ENCODE measurements at places on chromosomes 7 and 10.

DNA sequence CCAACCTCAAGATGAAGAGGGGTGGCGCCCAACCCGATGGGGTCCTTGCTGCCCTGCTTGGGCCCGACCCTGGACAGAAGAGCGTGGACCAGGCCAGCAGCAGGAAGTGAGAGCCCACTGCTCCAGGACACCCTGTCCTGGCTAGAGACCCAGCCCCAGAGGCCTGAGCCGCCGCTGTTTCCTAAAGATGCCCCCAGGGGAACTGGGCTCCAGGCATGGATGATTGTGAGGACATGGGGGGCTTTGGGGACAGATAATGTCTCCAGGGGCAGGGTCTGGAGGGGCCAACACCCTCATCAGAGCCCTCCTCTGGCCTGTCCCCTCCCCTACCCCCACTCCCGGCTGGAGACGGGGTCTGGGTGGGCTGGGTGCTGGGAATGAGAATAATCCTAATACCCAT, 71.7 kb downstream of the MYL10 start:
- no peak for DNase-seq

- DNase-seq, result no peak
Measured at GRCh38 chr10:67487199-67487598, 208.8 kb downstream of the CTNNA3 start.

DNA sequence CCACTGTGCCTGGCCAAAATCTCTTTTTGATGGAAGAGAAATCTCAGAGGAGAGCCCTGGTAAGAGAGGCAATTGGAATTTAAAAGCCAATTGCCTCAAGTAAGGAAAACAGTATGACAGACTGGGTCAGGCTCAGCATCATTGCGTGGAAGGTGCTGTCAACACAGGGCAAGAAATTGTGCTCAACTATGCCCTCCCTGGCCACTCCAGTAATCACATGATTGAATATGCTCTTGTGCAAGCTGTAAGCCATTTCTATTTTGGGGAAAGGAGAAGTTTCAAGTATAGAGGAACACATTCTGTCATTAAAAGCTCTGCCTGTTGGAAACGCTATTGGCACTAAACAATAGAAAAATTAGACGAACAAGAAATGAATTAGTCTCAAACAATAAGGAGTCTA, 1127.7 kb downstream of the REEP3 start:
- no peak for DNase-seq

- no peak for DNase-seq
Measured at GRCh38 chr10:86595496-86595895, 58.9 kb upstream of the OPN4 start.

DNA sequence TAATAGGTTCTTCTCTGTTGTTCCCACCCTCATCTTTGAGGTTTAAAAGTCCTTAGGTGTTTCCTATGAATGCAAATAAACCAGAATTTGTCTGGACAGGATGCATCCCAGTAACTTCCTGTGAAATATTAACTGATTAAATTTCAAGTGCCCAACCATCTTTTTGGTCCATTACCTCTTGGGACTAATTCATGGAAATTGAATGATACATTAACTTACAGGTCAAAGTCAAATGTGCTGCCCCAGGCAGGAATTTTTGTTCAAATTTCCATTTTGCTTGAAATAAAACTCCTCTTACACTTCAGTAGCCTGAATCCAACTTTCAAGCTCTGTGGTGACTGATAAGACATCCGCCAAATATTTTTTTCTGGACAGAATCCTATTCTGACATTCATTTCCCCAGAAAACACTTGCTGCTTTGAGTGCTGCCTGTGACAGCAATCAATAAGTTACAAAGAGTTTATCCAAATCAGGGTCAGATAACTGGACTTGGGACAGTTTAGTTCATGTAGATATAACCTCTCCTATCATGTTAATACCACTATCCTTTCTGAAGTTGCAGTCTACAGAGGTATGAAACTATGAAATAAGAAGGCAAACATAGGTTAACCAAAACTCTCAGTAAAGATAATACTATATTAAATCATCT, 383.5 kb downstream of the POM121L12 start:
- no peak for DNase-seq

DNA sequence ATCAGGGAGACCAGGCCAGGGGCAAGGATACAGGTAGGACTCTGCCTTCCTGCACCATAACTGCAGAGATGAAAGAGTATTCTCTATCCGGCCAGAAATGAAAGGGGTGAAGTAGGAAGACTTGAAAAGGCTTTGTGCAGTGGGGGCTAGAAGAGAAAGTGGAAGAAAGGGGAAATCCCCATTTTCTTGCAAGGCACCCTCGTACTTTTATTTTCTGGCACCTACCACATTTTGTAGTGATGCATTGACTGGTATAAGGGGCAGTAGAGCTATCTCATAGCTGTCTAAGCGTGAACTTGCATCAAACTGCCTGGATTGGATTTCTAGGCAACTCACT, 752 bp upstream of the CAMK2G start:
- no peak for DNase-seq

DNA sequence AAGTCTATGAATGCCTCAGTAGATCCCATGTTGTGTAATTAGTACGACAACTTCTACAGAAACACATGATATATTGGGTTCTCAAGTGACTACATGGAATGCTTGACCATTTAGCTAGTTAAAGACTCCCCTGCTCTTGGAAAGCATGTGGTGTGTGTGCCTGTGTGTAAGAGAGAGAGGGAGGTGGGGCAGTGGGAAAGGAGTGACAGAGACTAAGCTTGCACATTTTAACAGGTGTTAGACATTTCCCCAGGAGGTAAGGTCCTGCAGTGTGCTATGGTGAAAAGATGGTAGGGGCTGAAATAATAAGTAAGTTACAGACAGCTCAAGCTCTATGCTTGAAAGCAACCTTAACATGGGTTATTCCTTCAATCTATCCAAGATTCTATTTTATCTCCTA, 241.7 kb upstream of the GHITM start:
- no peak for DNase-seq

GRCh38 chr7:140724706-140725105, 28.2 kb downstream of the NDUFB2 start:
- DNase-seq, result no peak

GRCh38 chr7:142487124-142487523, 229.3 kb upstream of the PRSS58 start:
- DNase-seq, result no peak

GRCh38 chr7:31767686-31768358, 80.8 kb downstream of the PPP1R17 start:
- no peak for DNase-seq

DNA sequence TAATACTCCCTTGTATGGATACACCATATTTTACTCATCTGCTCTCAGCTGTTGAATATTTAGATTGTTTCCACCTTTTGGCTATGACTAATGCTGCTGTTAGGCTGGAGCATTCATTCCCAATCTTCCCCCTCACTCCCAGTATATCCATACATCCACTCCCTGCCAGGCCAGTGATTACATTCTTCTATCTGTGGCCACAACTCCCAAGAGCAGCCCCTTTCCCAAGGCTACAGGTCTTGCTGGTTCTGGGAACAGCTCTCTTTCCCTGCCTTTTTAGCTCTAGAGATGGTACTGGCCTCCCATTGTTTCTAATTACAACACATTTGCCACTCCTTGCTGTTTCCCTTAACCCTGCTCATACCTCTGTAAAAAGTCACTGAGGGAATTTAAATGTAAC, 28.2 kb downstream of the SFR1 start:
- DNase-seq, result no peak

GRCh38 chr7:125675640-125676039, 746.0 kb upstream of the POT1 start:
- DNase-seq, result no peak

DNA sequence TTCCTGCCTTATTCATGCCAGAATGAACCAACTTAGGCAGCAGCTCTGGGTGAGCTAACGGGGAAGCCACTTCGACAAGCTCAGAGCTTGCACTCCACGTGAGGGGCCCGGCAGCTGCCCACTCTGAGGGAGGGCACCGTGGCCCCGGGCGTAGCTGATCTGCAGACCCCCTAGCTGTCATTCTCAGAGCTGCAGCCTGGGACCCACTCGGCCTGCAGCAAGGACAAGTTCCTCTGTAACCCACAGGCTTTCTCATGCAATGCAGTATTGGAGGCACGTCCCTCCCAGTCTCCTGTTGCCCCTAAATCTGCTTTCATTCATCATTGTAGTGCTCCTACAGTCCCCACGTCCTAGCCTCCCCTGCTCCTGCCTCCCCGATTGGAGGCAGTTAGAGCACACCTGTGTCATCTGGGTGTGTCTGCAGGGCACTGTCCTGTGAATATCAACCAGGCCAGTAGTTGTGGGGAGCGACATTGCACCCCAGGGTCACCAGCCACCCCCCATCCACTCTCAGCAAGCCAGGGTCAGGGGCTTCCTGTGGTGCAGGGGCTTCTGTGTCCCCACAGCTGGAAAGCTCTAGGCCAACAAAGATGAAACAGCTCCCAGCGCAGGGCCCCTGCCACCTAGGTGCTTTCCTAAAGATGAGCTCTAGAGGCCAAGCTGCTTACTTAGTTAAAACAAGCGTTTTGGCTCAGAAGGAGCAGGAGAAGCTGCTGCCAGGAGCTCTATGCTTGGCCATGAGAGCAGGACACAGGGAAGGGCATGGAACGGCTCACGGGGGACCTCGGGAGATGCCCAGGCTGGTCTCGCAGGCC, 333.6 kb downstream of the ADARB2 start:
- no peak for DNase-seq

DNA sequence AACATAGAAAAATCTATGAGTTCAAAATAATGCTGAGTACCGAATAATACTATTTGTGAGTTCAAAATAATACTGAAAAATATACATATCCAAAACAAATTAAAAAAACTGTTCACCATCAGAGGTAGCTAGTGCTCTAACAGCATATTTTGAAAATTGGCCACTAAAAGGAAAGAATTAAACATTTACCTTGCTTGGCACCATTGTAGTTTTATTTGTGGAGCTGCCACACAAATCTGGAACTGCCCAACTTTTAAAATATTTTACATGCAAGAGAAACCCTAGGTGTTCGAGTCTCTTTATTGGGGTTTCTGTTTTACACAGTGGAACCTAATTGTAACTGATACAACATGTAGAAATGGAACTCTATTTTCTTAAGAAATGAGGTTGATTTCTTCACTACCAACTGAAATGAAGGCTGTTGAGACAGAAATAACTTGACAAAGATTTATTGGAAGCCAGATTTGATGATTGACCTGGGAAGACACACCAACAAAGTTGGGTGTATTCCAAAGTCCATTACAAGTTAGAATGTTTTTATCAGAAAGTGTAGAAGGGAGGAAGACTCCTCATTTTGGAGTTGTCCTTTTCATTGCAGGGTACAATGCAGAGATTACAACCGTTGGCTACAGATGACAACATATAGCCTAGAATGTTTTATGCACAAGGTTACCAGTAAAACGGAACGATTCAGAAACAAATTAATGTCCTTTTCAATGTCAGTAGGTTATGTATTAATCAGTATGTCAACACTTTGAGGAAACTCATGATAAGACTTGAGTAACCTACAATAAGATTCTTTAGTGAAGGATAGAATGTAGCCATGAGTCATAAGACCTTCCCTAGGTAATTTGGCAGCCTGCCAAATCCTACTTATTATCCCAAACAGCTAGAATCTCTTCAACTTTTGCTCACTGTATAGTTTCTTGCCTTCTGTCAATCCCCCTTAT, 73.8 kb upstream of the PAPSS2 start:
- no peak for DNase-seq

- DNase-seq, result no peak
Measured at GRCh38 chr7:95577137-95577536, 19.2 kb downstream of the PDK4 start.

DNA sequence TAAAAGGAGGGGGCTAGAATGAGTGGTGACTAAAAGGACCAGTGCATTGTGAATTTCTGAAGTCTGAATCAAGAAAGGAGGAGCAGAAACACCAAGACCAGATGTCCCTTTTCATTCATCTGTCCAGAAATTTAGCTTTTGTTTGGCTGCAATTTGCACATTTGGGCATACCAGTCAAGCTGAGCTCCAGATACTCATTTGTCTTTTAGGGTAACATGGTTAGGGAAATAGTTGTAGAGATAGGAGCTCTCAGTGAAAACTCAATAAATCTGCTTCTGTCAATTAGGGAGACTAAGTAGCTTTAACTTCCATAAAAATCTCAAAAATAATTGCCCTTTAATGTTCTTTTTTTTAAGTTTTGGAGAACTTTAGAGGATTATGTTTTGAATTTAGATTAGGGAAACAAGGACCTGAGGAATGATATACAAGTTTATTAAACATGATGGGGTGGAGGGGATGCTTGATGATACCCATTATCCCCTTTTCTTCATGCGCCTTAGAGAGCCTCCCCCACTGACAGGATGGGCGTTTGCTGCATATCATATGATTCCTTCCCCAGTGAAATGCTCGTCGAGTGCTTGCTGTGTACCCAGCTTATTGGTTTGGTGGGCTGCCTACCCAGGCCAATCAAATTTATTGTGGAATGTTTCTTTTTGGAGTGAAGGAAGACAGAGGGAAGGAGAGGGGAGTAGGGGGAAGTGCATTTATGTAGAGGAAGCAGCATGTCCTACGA, 50.7 kb upstream of the RPA3 start:
- no peak for DNase-seq

DNA sequence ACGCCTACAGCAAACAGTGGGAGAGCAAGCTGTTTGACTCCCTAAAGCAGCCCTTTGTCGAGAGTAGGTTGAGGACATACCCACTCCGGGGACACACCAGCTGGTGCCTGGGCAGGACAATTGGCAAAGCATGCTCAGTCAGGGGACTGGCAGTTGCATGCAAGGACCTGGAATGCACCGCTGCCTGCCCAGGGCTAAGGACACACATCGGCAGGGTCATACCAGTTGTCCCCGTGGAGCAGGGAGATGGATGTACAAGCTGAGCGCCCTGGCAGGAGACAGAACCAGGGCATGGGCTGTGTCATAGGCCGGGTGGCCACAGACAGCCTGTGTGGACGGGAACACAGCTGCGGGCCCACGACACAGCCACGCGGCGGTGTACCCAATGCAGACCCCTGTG, 18.3 kb upstream of the ELN start:
- DNase-seq, result no peak

DNA sequence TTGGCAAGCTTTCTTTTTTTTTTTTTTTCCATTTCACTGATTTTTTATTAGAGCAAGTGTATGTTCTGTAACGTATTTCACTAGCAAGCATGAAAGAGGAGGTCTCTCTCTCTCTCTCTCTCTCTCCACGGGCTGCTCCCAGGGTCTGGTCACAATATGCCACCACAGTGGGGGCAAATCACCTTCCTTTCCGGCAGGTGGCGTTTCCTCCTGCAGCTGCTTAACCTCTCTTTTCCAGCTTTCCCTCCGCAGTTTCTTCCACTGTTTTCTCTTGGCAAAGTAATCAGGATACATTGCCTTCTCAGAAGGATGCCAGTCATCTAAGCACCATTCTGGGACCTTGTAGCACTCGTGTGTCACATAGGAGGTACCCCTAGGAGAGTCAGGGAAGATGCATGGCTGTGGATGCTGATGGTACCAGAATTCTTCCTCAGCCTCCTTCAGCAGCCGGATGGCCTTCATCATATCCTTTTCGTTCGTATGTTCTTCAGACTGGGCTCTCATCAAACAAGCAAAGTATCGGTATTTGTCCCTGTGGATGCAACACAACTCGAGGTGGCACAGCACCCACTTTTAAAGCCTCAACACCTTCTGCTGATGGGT, 197.3 kb upstream of the PODXL start:
- no peak for DNase-seq
